ENCODE measurements at places on chromosomes 12 and 14. TPM values are rescaled to one million over a fixed set of nuclear protein-coding genes. Genes with fewer than 3 reads are reported as not detected.
A peak's percentile ranks its signal among the peaks of the same experiment; 100 is the strongest.

TAS2R43 gene
- total RNA-seq: not detected

PRR4 gene
- total RNA-seq: 2.2 TPM

FOXG1 gene
- total RNA-seq: not detected

TPH2 gene
- not detected for total RNA-seq

GRCh38 chr12:51217968-51218606, at the start of gene POU6F1:
POU6F1 (minus strand) TSS chr12:51218062; CDS start chr12:51206836, 11,226 bp downstream.
- H3K27me3 ChIP-seq: no peaks in the 10 kb centered on the region
- H3K27ac ChIP-seq: peak within 1 kb of the TSS; percentile 54
- no peaks in the 10 kb centered on the region for H3K36me3 ChIP-seq

DNA sequence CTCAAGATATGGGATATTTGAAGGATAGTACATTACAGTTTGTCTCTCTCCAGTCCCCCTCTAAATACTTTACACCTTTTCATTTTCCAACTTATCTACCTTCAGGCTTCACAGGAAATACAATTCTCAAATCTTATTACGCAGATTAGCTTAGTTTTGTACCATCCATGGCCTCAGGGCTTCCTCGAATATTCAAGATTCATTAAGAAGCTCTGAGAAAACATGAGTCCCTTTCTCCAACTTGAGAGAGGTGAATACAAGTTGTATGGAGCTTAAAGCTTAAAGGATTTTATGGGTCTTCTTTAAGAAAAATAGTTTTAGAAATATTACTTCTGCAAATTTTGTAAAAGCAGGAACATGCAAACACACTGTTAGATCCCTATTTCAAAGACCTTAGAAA, 1212.5 kb downstream of the GALC start:
- no peak for DNase-seq
- H3K27me3 ChIP-seq: no peaks in the 10 kb centered on the region
- no peak overlapping the region for H3K4me3 ChIP-seq
- H3K4me1 ChIP-seq: no peaks in the 10 kb centered on the region
- H3K27ac ChIP-seq: no peak overlapping the region
- H3K36me3 ChIP-seq: no peaks in the 10 kb centered on the region

- H3K4me1 ChIP-seq: no peaks in the 10 kb centered on the region
- H3K36me3 ChIP-seq: no peaks in the 10 kb centered on the region
- peaks cover 34% of the 10 kb centered on the region for H3K27me3 ChIP-seq
- H3K27ac ChIP-seq: no peak overlapping the region
- no peak for DNase-seq
- H3K4me3 ChIP-seq: no peak overlapping the region
These were observed 43.1 kb downstream of the DIO3 start for GRCh38 chr14:101604228-101604934.

DNA sequence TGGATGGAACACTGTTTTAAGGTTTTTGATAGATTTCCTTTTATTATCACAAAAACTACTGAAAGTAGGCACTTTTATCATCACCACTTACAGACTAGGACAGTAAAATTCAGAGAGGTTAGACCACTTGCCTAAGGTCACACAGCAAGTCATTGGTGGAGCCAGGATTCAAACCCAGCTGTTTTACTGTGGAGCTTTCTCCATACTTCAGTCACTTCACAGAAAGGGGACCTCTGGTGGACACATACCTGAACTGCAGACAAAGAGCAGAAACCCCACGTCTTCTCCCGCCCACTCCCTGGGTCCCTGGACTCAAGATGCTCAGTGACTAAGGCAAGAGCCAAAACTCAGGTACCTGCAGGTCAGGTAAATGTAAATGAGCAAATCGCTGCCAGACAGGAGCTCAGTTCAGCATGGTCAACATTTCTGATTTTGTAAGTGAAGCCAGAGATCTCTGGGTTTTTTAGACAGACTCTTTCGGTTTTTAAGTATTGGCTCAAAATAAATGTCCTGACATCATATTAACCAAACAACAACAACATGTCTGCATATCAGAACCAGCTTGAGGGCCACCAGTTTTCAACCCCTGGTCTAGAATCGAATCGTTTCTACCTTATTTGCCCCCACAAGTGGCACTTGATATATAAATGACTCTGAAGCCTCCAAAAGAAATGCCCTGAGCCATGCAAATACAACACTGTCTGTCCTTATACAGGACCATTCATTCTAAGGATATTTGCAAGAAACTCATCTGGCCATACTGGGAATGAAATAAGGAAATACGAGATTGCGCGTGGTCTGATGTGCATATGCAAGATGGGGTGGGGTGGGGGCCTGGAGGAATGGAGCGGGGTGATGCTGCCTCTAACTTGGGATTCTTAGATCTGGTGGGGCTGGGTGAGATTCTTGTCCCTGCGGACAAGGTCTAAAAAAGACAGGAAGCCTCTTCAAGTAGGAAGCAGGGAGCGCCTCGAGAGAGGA, 110.9 kb downstream of the KSR2 start:
- H3K4me3 ChIP-seq: no peak overlapping the region
- H3K27ac ChIP-seq: no peak overlapping the region
- no peaks in the 10 kb centered on the region for H3K36me3 ChIP-seq

GRCh38 chr14:82067221-82067875, 533.7 kb upstream of the SEL1L start:
- H3K36me3 ChIP-seq: no peaks in the 10 kb centered on the region
- H3K4me3 ChIP-seq: no peak overlapping the region
- no peaks in the 10 kb centered on the region for H3K4me1 ChIP-seq

GRCh38 chr12:53825246-53826081, 73.7 kb upstream of the CISTR start:
- peak overlapping the region; percentile 49 for H3K27ac ChIP-seq
- peaks cover 44% of the 10 kb centered on the region for H3K4me1 ChIP-seq
- no peak overlapping the region for H3K4me3 ChIP-seq
- no peaks in the 10 kb centered on the region for H3K36me3 ChIP-seq
- no peaks in the 10 kb centered on the region for H3K27me3 ChIP-seq

- peaks cover 5% of the 10 kb centered on the region for H3K4me1 ChIP-seq
- H3K27me3 ChIP-seq: no peaks in the 10 kb centered on the region
- no peak overlapping the region for H3K4me3 ChIP-seq
- H3K27ac ChIP-seq: no peak overlapping the region
These were observed 15.4 kb downstream of the TRAFD1 start for GRCh38 chr12:112140728-112141127.

DNA sequence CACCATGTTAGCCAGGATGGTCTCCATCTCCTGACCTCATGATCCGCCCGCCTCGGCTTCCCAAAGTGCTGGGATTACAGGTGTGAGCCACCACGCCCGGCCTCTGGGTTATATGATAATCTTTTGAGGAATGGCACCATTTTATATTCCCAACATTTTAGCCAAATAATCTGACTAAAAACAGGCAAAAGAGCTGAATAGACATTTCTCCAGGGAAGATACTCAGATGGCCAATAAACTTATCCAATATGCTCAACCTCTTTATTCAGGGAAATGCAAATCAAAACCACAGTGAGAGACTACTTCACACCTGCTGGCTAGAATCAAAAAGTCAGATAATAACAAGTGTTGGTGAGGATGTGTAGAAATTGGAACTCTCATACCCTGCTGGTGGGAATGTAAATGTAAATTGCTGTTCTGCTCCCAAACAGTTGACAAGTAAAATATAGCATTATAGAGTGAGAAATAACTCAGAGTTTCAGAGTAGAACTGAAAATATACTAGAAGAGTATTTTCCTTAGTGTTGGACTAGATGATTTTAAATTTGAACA, 80.0 kb downstream of the RCOR1 start:
- H3K36me3 ChIP-seq: no peaks in the 10 kb centered on the region
- H3K27ac ChIP-seq: no peak overlapping the region
- peaks cover 5% of the 10 kb centered on the region for H3K4me1 ChIP-seq
- H3K27me3 ChIP-seq: no peaks in the 10 kb centered on the region
- H3K4me3 ChIP-seq: no peak overlapping the region

- no peaks in the 10 kb centered on the region for H3K4me1 ChIP-seq
- no peak for DNase-seq
- no peak overlapping the region for H3K27ac ChIP-seq
These were observed 54.0 kb upstream of the ATP2B1 start for GRCh38 chr12:89762498-89763170.

- H3K4me1 ChIP-seq: 0 out of 2 replicates have a peak, but pooled peaks cover 2% of the 10 kb centered on the region
- no peaks in the 10 kb centered on the region for H3K36me3 ChIP-seq
- no peak overlapping the region for H3K27ac ChIP-seq
- H3K27me3 ChIP-seq: no peaks in the 10 kb centered on the region
- no peak for DNase-seq
These were observed 63.0 kb downstream of the TMEM30B start for GRCh38 chr14:61218157-61218556.

DNA sequence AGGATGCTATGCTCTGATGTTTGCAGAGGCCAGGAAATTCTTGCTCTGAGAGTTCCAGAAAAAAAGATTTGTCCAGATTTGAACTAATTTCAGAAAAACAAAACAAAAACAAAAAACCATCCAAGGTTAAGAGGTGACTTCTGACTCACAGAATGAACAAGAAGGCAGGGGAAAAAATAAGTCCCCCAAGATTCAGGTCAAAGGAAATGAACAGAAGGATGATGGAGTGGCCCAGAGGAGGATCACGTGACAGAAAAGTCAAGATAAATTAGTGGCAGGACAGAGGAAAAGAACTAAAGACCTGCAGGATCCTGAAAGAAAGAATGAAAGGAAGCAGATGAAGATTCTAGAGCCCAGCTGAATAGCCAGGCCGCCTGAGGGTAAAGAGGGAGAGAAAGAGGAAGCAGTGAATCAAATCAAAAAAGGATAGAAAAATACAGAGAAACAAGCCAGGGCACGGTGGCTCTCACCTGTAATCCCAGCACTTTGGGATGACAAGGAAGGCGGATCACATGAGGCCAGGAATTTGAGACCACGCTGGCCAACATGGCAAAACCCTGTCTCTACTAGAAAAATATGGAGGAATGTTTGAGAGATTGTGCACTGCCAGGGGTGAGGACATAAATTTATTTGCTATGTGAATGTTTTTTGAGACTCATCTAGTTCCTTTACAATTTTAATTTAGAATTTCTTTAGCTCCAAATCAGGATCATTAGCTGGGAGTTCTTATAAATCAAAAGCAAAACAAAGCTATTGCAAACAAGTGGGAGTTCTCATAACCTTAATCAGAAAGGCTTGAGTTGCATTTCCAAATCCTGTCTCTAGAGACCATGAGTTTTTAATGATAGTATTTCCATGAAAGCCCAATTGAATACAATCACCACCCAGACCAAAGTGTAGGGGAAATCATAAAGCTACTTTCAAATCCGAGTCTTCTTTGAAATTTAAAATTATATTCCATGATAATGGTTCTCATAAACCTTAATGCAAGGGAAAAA, 217.1 kb upstream of the PLEKHG7 start:
- no peak overlapping the region for H3K27ac ChIP-seq
- DNase-seq: no peak
- H3K36me3 ChIP-seq: no peaks in the 10 kb centered on the region
- H3K4me1 ChIP-seq: no peaks in the 10 kb centered on the region
- no peak overlapping the region for H3K4me3 ChIP-seq

GRCh38 chr12:40002178-40003169, 103.4 kb downstream of the SLC2A13 start:
- H3K4me3 ChIP-seq: no peak overlapping the region
- no peaks in the 10 kb centered on the region for H3K36me3 ChIP-seq
- no peak for DNase-seq
- no peak overlapping the region for H3K27ac ChIP-seq
- H3K4me1 ChIP-seq: no peaks in the 10 kb centered on the region

DNA sequence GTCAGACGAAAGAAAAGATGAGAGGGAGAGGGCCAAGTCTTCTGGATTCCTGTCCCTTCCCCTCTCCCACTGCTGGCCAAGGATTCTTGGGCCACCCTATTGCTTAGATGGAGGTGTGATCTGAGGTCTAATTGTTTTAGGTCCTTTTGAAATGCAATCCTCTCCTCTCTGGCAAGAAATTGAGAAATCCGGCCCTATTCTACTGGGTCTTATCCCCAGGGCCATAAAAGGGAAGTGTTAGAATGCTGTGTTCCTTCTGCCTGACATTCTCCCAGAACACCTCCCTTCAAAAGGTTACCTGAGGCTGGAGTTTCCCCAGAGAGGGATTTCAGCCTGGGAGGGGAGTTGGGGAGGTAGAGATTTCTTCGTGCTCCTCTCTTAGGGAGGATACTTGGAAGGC, 4.4 kb downstream of the WNT5B start:
- no peak overlapping the region for H3K27ac ChIP-seq
- H3K4me1 ChIP-seq: peaks cover 3% of the 10 kb centered on the region
- H3K27me3 ChIP-seq: 0 out of 2 replicates have a peak, but pooled peaks cover 6% of the 10 kb centered on the region
- DNase-seq: no peak
- no peaks in the 10 kb centered on the region for H3K36me3 ChIP-seq

DNA sequence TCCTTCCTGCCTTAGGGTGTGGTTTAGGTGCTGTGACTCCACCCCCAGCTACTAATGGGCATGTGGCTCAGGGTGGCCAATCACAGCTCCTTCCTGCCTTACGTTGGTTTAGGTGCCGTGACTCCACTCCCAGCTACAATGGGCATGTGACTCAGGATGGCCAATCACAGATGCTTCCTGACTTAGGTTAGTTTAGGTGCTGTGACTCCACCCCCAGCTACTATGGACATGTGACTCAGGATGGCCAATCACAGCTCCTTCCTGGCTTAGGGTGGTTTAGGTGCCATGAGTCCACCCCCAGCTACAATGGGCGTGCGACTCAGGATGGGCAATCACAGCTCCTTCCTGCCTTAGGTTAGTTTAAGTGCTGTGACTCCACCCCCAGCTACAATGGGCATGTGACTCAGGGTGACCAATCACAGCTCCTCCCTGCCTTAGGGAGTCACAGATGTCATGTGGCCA, 163.9 kb downstream of the TBX5 start:
- DNase-seq: peak; percentile 62
- no peak overlapping the region for H3K4me3 ChIP-seq
- H3K4me1 ChIP-seq: 0 out of 2 replicates have a peak, but pooled peaks cover 5% of the 10 kb centered on the region
- no peak overlapping the region for H3K27ac ChIP-seq

DNA sequence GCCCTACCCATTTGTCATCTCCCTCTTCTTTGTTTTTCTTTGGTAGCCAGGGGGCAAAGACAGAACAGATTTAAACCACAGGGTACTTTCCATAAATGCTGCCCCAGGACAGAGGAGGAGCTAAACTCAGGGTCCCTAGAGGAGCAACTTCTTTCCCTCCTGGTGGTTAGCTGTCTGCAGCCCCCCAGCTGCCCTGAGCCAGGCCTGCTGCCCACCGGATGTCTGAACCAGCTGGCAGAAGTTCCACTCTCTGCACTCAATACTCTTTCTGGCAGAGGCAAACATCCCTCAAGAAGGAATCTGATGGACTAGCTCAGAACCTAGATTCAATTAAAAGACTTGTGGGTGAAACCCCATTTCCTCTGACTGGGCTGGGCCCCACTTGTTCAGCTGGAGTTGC, 10.7 kb downstream of the VDR start:
- H3K36me3 ChIP-seq: no peaks in the 10 kb centered on the region
- no peak overlapping the region for H3K4me3 ChIP-seq
- no peak overlapping the region for H3K27ac ChIP-seq
- no peaks in the 10 kb centered on the region for H3K27me3 ChIP-seq
- H3K4me1 ChIP-seq: no peaks in the 10 kb centered on the region

- H3K4me3 ChIP-seq: no peak overlapping the region
- no peak for DNase-seq
These were observed 52.3 kb upstream of the TMCC3 start for GRCh38 chr12:94702696-94703095.

DNA sequence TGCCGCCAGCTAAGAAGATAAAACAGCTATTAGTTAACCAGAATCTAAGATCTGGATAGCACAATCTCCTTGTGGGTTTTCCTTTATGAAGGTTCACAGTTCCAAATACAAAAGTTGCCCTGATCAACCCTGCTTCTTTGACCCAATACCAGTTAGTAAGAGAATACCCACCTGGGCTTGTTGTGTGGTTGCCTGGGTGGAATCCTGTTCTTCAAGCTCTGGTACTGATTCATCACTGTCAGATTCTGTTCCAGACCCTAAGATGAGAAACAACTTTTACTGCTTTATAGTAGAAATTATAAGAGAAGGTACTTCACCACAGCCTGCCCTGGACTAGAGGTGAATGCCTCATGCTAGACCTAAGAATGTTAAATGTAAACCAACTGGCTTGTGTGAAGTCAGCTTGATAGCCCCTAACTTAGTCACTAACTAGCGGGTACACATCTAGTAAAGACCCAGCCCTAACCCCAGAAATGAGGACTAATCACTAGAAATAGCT, 10.6 kb downstream of the NACA start:
- H3K36me3 ChIP-seq: peaks cover 56% of the 10 kb centered on the region
- no peaks in the 10 kb centered on the region for H3K4me1 ChIP-seq
- H3K27me3 ChIP-seq: no peaks in the 10 kb centered on the region

Measured in HCT116 (cell line).